ENCODE measurements at places on chromosomes 16 and 17.

DNA sequence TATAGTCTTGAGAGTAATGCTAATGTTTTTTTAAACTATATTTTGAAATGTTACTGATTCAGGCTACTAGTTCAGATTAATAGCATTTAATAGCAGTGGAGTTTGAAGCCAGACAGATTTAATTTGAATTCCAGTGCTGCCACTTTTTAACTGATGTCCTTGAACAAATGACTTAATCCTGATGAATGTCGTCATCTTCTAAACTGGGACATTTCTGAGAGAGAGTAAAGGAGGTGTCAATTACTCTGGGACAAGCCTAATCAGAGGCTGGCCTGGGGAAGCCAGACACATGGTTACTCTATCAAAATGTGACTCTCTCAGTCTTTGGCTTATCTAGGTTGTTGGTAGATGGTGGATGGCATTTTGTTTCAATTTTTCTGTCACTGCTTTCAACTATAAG lies 246.7 kb downstream of the HS3ST3A1 start:
- no peak for DNase-seq

GRCh38 chr16:67437513-67437912 lies 6.6 kb downstream of the HSD11B2 start:
- no peak for DNase-seq

DNA sequence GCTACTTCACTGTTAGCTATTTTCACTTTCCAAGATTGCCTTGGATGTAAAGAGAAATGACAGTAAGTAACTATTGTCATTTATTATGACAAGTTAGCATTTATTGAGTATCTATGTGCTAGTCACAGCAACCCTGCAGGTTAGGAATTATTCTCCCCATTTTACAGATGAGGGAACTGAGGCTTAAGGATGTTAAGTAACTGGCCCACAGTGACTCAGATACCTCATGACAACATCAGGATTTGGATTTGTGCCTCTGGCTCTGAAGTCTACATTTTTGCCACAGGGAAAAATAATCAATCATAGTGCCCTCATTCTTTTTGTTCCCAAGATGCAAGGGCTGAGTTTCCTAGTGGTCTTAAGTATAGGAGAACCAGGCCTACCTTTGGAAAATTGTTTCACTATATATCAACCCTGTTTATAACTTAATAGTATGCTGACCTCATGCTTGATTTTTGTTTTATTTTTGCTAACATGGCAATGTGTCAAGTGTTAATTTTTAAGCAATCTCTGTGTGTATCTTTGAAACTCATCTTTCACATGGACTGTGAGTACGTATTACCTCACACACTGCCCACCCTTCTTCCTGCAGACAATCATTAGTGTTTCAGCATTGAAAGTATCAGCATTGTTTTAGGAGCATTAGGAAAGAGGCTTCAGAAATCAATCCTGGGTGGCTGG lies 105.0 kb downstream of the TANGO6 start:
- DNase-seq = no peak

DNA sequence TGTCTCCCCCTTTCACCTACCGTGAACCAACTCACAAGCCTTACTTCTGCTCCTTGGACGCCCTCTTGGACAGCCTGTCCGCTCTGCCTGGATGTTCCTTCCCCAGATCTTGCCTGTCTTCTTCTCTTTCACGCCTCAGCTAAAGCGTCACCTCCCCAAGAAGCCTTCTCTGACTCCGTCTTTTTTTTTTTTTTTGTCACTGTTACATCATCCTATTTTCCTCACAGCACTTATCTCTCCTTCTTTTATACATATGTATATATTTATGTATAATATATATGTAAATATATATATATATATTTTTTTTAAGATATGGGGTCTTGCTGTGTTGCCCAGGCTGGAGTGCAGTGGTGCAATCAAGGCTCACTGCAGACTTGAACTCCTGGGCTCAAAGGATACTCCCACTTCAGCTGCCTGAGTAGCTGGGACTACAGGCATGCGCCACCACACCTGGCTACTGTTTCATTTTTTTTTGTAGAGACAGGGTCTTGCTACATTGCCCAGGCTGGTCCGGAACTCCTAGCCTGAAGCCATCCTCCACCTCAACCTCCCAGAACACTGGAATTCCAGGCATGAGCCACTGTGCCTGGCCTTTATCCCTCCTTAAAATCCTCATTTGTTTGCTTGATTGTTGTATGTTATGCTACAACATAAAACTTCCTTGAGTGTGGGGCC lies 16.5 kb upstream of the AKTIP start:
- DNase-seq = no peak

- no peak for DNase-seq
Measured at GRCh38 chr17:70104791-70105523, 29.9 kb downstream of the KCNJ16 start.

- no peak for DNase-seq
Measured at GRCh38 chr17:5042157-5043022, 7.2 kb upstream of the SLC52A1 start.

DNA sequence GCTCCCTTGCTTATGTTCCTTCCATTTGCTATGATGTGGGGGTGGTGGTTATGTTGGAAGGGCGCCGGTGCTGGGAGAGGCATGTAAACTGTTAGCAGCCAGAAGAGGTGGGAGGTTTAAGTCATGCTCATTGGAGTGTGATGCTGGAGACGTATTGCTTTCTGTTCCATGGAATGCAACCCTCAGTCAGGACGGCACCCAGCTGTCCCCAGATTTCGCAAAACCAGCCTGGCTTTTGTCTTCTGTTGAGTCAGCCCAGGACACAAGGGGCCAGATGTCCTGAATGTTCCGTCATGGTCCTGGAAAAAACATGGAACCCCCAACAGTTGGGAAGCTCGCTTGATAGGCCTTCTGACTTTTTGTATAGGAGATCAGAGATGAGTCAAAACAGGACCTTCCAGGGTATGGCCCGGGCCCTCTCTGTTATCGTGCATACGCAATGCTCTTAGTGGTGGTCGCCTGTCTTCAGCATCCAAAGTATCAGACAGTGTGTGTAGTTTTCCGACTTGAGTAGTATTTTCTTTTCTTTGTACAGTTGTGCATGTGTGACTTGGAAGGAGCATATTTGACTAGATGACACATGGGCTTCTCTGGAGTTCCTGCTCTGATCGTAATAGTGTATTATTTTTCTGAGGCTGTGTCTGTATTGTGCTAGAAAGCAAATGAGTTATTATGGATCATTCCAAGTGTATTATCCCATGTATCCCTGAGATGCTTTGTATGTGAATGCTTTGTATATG lies 201.9 kb downstream of the SNX29 start:
- DNase-seq = no peak

- no peak for DNase-seq
Measured at GRCh38 chr17:27329146-27329805, 35.4 kb downstream of the WSB1 start.

- no peak for DNase-seq
Measured at GRCh38 chr17:65564793-65565192, 3.3 kb upstream of the AXIN2 start.

DNA sequence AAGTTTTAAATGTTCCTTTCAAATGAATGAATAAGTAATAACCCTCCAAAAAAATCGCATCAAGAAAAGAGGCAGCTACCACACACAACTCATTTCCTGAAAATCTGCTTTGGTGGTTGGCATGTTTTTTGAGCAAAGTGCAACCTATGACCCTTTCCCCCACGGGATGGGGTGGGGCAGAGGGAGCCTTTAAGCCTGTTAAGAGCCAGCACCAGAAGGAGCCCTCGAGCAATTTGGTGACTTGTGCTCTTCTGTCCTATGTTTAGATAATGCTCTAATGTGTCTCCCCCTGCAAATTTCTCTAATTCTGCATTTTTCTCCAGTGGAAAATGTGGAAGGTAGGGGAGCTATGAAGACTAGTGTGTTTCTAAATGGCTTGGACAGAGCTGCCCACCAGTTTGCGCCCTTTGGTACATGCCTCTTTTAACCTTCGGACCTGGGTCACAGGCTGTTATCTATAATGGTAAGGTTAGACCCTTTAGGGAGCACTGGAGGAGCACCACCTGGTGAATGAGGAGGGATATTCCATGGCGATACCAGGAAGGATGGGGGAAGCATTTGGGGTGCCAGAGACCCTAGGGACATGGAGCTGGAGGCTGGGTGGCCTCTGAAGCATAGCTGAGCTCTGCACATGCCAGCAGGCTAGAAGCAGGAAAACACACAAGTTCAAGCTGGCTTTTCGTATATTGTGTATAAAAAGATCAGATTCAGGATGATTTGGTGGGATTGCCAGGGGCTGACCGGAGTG lies 1.6 kb downstream of the PYCARD start:
- peak; percentile 27 for DNase-seq

GRCh38 chr17:66538776-66539175 lies 236.4 kb downstream of the PRKCA start:
- no peak for DNase-seq

DNA sequence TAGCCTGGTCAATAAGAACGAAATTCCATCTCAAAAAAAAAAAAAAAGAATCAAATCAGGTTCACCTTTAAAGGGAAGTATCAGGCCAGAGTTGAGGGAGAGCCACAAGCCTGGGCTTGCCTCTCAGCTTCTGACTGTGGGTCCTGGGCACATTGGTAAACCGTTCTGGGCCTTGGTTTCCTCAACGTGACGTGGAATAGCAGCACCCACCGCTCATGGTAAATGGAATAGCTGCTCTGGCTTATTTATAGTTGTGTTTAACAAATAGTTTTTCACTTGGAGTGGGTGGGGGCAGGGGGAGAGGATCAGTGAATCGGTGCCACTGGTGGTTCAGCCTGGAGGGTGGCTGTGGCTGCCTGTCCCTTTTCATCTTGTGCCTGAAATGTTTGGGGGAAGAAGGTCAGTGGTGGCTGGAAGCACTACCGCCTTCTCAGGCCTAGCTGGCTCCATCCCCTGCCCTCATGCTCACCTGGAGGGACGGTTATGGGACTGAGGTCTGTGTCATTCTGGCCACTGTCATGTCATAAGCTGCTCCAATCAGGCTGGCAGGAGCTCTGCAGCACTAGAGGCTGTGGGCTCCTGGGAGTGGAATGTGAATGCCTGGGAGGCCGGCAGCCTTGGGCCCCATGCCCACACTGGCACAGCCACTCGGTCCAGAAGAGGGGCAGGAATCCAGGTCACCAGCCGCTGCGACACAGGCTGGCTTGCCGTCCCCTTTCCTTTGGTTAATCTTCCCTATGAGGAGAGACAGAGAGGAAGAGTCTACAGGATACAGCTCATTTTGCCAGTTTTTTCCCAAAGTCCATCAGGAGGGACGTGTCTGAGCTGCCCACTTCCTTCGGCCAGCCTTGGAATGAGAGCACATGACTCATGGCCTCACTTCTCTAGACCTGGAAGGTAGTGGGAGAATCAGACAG lies 27.0 kb downstream of the CCR7 start:
- no peak for DNase-seq

- no peak for DNase-seq
Measured at GRCh38 chr17:75752802-75753513, 12.0 kb downstream of the GALK1 start.

DNA sequence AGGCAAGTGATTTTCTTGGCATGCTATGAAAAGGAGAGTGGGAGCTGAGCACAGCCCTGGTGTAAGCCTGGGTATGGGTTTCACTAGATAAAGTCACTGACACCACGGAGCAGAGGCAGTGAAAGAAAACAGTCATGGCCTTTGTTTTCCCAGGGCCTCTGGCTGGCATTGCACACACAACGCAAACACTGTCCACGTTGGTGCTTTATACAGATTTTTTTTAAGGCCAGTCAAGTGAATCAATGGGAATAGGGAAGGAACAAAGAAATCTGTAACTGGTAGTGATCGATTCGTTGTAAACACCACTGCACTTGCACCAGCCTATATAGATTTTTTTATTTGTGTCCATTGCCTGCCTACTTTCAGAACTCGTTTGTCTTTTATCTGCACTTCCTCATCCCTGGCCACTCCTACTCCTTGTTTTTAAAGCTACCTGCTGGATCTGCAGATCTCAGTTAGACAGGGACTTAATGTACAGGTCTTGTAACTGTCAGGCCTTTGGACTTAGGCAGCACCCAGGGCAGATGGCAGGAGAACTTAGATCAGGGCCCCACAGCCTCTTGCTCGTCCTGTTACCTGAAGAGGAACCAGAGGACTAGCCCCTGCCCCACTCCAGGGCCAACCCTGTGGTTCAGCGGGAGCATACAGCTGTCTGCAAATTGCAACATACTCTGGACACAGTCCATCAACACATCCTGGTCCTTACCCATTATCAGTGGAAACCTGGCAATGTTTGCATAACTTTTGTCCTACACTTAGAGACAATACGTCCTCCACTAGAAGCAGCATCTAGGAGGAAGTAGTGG lies 10.6 kb upstream of the TMIGD1 start:
- no peak for DNase-seq

- DNase-seq = no peak
Measured at GRCh38 chr17:77581480-77581879, 377.0 kb upstream of the TNRC6C start.

GRCh38 chr17:4176808-4177472 lies 33.9 kb downstream of the CYB5D2 start:
- no peak for DNase-seq

- no peak for DNase-seq
Measured at GRCh38 chr16:58280846-58281301, 14.0 kb downstream of the PRSS54 start.

DNA sequence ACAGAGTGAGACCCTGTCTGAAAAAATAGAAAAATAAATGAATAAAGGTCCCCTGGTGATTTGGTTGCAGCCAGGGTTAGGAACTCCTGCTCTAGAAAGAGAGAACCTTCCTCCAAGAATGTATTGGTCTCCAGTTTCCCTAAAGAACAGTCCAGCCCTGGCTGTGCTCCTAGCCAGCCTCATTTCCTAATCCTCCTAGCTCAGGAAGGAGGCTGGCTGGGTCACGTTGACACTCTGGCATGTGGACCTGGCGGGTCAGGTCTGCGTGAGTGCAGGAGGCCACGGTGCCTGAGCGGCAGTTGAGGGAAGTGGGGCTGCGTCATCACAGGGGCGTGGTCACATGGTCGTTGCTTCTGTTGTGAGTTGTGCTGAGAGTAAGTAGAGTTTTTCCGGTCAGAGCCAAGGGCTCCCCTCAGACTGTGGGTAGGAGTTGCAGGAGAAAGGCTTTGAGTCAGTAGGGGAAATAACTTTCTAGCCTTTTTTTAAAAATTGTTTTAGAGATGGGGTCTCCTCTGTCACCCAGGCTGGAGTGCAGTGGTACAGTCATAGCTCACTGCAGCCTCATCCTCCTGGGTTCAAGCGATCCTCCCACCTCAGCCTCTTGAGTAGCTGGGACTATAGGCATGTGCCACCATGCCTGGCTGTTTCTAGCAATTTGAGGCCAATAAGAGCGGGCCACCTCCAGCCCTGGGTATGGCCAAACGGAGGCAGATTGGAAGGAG lies 194.0 kb upstream of the CIBAR2 start:
- DNase-seq = peak; percentile 43

DNA sequence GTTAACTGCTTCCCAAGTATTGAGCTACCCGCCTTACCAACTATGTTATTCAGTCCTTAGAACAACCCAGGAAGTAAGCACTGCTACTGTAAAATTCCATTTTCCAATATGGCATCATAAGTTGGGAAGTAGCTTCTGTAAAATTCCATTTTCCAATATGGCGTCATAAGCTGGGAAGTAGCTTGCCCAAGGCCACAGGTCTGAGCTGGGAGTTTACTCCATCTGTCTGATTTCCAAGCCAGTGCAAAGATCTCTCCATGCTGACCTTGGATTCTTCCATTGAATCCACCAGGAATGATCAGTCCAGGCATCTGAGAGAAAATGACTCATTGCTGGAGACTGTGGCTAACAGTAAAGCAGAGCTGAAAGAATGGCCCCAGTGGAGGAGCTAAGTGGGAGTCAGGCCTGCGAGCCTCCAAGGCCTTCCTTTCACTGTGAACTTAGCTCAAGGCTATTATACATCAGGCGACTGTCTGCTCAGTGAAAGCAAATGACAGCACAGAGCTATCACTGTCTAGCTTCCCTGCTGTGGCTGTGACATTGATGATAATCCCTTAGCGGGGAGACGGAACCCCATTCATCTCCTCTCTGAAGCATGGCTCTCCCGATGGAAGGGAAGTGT lies 430.4 kb downstream of the HAPSTR1 start:
- DNase-seq = no peak
